Left renal cortex interstitium (tissue), 4 donors: ENCODE measurements at places on chromosomes 4 and X. TPM values are rescaled to one million over a fixed set of nuclear protein-coding genes. Genes with fewer than 3 reads are reported as not detected.

The TEX13D gene
- not detected for polyA plus RNA-seq

The GABRQ gene
- 0.65 TPM for polyA plus RNA-seq

The COL4A5 gene
- 154 TPM for polyA plus RNA-seq

The RASL11B gene
- 54.7 TPM for polyA plus RNA-seq

The IGSF1 gene
- polyA plus RNA-seq: 24.5 TPM

The ARAP2 gene
- 5.2 TPM for polyA plus RNA-seq

The CTAG1A gene
- not detected for polyA plus RNA-seq

The RNF128 gene
- polyA plus RNA-seq: 16.8 TPM

The ASB5 gene
- polyA plus RNA-seq: 0.34 TPM

The CABS1 gene
- 0.11 TPM for polyA plus RNA-seq

- DNase-seq: no peak
Observed at GRCh38 chrX:120147537-120147936, 10.9 kb upstream of the RHOXF2 start.

DNA sequence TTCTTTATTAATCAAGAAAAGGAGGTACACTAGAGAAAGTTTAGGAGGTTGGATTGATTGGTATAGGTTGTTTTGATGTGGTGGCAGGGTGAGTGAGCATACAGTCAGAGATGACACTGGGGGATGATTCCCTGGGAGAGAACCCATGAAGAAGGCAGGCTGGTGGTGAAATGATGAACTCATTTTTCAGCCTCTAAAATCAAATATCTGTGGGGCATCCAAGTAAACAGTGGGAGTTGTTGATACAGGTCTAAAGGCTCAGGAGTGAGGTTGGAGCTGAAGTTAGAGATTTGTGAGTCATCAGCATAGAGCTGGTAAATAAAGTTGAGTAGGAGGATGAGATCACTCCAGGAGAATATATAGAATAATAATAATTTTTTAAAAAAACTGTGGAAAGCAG is 10.0 kb upstream of the AP1S2 start:
- DNase-seq: no peak

- DNase-seq: peak; percentile 32
Observed at GRCh38 chr4:156805696-156806095, 165.9 kb downstream of the PDGFC start.

DNA sequence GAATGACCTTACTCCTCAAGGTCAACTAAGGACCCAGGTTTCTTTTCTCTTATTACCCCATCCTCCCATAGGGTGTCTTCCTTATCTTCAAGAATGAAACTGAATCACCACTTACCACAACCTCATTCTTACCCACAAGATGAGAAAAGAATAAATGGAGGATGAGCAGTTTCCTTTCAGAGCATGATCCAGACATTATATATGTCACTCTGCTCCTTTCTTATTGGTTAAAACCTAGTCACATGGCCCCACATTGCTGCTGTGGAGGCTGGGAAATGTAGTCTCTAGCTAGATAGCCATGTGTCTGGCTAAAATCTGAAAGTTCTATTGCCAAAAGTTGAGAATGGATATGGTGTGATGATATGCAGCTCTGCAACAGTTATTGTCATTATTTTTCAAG is 62.4 kb upstream of the RAI2 start:
- DNase-seq: no peak

- no peak for DNase-seq
Observed at GRCh38 chr4:48133669-48134068, 381 bp downstream of the TXK start.

DNA sequence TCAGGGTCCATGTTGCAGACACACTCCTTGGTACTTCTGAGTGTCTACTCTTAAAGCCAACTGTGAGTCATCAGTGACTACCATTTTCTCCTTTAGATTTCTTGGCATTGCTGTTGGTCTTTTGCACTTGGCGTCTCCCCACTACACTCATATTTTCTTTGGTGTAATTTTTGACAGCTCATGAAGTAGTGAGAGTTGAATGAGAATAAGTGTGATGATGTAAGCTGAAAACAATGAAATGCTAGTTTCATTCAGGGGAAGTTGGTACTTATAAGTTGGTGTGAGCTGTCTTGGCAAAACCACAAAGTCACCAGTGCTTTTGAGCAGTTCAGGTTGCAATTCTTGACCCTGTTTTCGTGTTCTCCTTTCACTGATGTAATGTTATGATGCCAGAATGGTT is 142.9 kb upstream of the ARX start:
- no peak for DNase-seq

DNA sequence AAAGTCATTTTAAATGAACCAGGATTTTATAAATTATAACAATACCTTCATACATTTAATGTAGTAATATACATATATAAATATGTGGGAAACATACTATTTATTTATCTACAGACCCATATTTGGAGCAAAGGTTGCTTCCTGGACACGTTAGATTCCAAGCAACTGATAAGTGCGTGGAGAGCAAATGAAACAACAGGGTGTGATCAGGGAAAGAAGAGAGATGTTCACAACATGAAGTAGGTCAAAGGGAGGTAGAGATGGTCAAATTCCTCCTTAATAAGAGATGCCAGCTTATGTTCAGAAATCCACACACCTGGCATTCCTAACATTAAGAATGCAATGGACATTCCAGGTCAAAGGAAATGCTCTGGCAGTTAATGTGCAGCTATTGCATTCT is 53.1 kb upstream of the HPGD start:
- no peak for DNase-seq

GRCh38 chr4:105895583-105896460 is 551 bp downstream of the NPNT start:
- peak; percentile 36 for DNase-seq

- DNase-seq: no peak
Observed at GRCh38 chr4:95318483-95318882, 230.3 kb downstream of the UNC5C start.

GRCh38 chrX:17594693-17595092 is 142.6 kb upstream of the SCML1 start:
- DNase-seq: no peak

DNA sequence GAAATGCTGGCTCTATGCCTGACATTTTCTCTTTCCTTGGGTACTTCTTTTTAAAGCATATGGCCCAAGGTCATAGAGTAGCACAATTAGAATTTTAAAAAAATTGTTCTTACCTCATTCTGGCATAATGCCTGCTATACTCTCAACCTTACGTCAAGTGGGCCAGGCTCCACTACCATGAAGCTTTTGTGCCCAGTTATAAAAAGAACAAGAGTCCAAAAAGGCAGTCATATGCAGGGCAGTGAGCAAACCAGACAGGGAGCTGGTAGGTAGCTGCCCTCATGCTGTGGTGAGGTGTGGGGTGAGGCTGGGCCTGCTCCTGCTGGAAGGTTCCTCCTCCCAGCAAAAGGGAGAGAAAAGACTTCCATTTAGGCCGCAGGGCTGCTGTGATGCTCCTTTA is 64.4 kb upstream of the UCP1 start:
- no peak for DNase-seq

- no peak for DNase-seq
Observed at GRCh38 chr4:98801259-98801725, 127.6 kb downstream of the EIF4E start.

DNA sequence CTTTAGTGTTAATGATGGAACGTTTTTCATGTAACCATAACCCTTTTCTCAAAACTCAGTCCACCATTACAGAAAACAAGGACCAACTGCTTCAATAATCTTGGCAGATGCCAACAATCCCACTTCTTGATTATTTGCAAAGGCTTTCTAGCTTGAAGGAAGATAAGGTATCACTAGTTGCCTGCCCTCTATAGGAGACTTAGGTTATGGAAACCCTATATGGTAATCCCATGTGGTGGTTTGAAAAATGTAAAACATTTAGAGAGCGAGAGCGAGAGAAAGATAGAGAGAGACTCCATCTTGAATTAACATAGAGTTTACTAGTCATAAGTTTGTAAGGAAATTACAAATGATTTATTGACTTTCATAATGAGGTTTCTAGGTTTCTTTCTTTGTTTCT is 1627.5 kb upstream of the TENM3 start:
- no peak for DNase-seq

DNA sequence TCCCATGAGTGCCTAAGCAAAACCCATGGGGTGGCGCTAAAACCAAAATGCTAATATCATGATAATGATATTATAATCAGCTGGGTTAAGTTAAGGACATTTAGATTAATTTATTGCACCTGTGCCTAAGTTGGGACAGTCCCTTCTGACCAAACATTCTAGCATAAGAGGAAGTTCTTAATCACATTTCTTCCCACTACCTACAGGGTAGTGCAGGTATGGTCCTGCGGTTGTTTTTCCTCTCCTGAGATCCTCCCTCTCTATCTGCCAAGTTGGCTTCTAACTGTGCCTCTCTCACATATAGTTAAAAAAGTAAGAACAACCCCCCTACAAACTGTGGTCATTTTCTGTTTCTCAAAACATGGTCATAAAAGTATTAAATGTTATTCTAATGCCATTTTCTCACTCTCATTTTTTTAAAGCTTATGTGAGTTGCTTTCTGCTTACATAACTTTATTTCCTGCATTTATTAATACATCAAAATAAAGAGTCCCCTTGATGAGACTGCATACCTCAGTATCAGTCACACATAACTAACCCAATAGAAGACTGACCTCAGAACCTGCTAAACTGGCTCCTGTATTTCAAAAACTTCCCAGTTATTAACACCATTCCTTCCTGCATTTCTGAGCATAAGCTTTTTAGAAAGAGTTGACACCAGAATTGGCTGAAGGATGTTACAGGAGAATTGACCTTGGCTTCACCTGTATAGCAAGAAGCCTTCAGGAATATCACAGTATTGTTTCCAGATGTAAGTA is 1332.5 kb downstream of the FSTL5 start:
- DNase-seq: no peak

DNA sequence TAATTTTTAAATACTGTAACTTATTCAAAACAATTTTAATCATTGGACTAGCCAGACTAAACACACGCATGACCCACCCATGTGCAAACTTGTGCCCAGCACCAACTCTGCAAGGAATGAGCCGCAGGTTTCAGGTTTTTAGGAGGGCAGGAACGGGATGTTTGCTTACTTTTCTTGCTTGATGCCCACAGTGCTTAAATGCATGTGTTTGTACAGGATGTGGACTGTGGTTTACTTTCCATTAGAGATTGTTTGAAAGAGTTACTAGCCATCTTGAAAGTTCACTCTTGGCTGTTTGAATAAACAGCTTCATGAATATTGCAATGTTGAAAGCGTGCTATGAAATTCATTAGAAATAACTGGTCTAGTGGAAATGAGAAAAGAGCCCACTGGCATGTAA is 83.3 kb downstream of the STK32B start:
- DNase-seq: no peak

GRCh38 chr4:176277162-176277904 is 8.3 kb upstream of the ASB5 start:
- peak; percentile 8 for DNase-seq

GRCh38 chr4:180539284-180539683 is 1703.9 kb upstream of the TENM3 start:
- no peak for DNase-seq

GRCh38 chr4:41644288-41644914 is 104.1 kb downstream of the PHOX2B start:
- peak; percentile 62 for DNase-seq

GRCh38 chr4:55820279-55820678 is 689 bp downstream of the EXOC1L start:
- no peak for DNase-seq

- DNase-seq: no peak
Observed at GRCh38 chrX:20181598-20182329, 40.1 kb upstream of the EIF1AX start.

GRCh38 chr4:145435646-145436045 is 46.0 kb upstream of the SMAD1 start:
- no peak for DNase-seq

DNA sequence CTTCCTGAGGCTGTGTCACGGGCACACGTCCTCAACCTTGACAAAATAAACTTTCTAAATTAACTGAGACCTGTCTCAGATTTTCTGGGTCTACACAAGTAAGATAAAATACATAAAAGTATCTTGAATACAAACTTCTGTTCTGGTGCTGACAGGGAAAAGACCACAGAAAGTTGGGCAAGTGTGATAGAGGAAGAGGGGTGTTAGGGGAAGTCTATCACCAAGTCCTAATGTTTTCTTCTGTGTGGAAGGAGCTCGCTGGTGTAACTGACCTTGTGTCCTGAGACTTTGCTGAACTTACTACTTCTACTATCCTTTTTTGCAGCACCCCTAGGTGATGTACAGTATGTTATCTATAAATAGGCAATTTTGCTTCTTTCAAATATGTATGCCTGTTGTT is 97.0 kb upstream of the STIM2 start:
- no peak for DNase-seq

- DNase-seq: no peak
Observed at GRCh38 chrX:132200976-132201375, 18.3 kb downstream of the RAP2C start.

DNA sequence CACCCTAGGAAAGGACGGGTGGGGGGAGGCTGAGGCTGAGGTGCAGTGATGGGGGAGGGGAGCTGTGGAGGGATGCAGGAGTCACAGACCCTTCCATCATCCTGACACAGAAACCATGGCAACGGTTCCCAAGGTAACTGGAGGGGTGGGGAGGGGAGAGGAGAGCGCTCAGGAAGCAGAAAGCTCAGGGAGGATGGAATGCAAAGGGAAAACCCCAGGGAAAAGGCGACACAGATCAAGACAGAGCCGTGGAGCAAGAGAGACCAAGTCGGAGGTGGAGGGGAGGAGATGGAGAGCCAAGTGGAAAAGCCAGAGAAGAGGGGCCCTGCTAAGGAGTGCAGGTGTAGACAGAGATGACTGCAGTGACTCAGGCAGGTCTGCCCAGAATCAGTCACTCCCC is 14.5 kb downstream of the L1CAM start:
- DNase-seq: no peak

GRCh38 chr4:141081921-141082395 is 51.3 kb downstream of the RNF150 start:
- DNase-seq: no peak

GRCh38 chr4:76535603-76536372 is 100.8 kb downstream of the SHROOM3 start:
- DNase-seq: no peak

GRCh38 chr4:154415313-154415712 is 76.3 kb downstream of the DCHS2 start:
- no peak for DNase-seq
